Stimulated activated CD4-positive, alpha-beta T cell treated with anti-CD3 and anti-CD28 coated beads, Interleukin-1b, Interleukin-23, amount 100 ng/mL, for 1 hour (primary cell): ENCODE measurements at places on chromosomes 5 and 9.

- no peak for DNase-seq
These were observed 271.2 kb downstream of the RASEF start for GRCh38 chr9:82791692-82792091.

DNA sequence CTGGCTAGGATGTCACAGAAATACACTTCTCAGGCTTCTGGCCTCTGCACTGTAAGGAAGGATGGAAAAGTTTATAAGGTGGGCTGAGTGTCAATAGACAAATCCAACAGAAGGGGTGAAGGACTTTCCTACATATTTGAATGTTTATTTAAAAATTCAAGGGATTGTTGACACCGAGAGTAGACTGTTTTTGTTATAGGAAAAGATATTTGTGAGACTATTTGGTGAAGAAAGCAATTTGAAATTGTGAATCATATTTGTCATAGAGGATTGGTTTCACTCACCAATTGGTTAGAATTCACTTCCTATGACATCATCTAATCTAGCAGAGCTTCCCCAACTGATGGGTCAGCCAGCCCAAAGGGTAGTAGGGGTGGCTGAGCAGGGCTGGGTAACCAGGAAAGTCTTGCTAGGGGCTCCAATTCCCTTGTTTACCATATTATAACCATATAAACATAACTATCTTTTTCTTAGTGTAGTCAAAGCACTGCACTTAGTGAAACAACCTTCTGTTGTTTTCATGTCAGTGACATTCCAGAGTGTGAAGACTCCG is 14.9 kb upstream of the MEGF10 start:
- no peak for DNase-seq

GRCh38 chr9:14218253-14218652 is 95.7 kb downstream of the NFIB start:
- no peak for DNase-seq

DNA sequence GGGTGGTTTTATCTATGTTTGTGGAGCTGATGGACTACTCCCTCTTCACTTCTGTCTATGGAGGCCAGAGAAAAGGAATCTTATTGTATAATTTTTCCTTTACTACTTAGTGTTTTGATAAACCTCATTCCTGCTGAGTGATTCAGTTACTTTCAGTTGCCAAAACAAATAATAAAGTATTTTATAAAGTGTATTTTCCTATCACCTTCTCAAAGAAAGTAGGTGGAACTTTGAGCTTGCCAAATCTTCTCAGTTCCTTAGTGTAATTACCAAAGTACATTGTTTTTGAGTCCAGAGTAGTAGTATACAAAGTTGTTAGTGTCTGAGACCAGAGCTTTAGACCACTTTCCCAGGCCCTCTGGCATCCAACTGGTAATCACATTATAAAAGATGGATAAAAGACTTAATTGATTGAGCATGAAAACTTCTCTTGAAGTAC is 13.5 kb downstream of the RABGAP1 start:
- DNase-seq, result no peak

- DNase-seq, result no peak
These were observed 351.5 kb downstream of the MED10 start for GRCh38 chr5:6026766-6027406.

DNA sequence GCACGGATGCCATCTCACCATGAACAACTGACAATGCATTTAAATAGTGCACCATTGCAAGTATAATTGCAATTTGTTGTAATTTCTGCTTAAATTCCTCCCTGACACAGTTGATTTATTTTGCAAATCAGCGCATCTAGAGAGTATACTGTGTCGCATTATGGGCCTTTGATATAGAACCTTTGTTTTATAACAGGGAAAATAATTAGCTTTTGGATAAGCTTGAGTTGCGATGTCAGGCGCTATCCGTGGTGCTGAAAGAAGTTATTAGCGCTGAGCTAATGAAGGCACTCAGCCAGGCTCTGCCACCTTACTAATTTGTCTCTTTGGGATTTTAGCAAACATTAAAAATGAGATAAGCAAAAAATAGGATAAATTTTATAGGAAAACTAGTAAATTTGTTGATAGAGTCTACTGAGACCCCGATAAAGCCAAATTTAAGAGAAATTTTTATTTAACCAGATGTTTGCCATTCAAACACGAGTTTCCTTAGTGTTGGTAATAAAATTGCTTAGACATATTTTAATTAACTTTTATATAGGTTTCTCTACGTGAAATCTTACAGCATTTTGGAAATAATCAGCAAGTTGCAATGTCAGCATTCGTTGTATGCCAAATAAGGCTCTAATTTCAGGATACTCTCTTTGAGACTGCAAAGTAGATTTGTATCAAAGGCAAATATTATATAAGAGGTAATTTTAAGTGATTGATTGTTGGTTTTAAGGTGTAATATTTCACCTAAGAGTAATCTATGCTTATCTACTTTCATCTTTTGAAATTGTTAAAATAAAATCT is 355.5 kb downstream of the TLR4 start:
- no peak for DNase-seq
